ENCODE measurements at places on chromosomes 13 and 19. TPM values are rescaled to one million over a fixed set of nuclear protein-coding genes. Genes with fewer than 3 reads are reported as not detected.

The NOVA2 gene
- not detected for total RNA-seq

The ZNF790 gene
- total RNA-seq: 8.3 TPM

The TIMM29 gene
- total RNA-seq: 44.0 TPM

The IFNL1 gene
- total RNA-seq: not detected

The TDRD3 gene
- 19.5 TPM for total RNA-seq

The CDC42EP5 gene
- 51.9 TPM for total RNA-seq

The TRPC4 gene
- total RNA-seq: 0.15 TPM

The ZBTB32 gene
- total RNA-seq: not detected

The SLC39A3 gene
- 37.5 TPM for total RNA-seq

The ZNF471 gene
- total RNA-seq: 5.0 TPM

The NPAS1 gene
- not detected for total RNA-seq

The KRTDAP gene
- total RNA-seq: not detected

The EHD2 gene
- total RNA-seq: 244 TPM

The LILRA5 gene
- not detected for total RNA-seq

The PSG1 gene
- 0.58 TPM for total RNA-seq

The PRKCSH gene
- 290 TPM for total RNA-seq

The GZMM gene
- not detected for total RNA-seq

The DMKN gene
- 13.6 TPM for total RNA-seq

The RGCC gene
- 19.8 TPM for total RNA-seq

The AP1M2 gene
- total RNA-seq: not detected

The EXOSC5 gene
- 13.7 TPM for total RNA-seq

The CYP2A6 gene
- total RNA-seq: not detected

The FCGBP gene
- 1.2 TPM for total RNA-seq

The ZNF415 gene
- total RNA-seq: 4.8 TPM

The SCN1B gene
- total RNA-seq: 7.4 TPM

The SIGLEC5 gene
- not detected for total RNA-seq

The NXNL1 gene
- not detected for total RNA-seq

The LGALS7B gene
- 0.73 TPM for total RNA-seq

The TEX101 gene
- not detected for total RNA-seq

The RUBCNL gene
- 17.0 TPM for total RNA-seq

The QPCTL gene
- 11.1 TPM for total RNA-seq

The RGS9BP gene
- 0.83 TPM for total RNA-seq

The ZNF805 gene
- 28.6 TPM for total RNA-seq

The RXFP2 gene
- not detected for total RNA-seq

The RAB3A gene
- total RNA-seq: 5.5 TPM

The C1QTNF9B gene
- 0.44 TPM for total RNA-seq

The ZNF837 gene
- total RNA-seq: 3.2 TPM

The LIPE gene
- 2.9 TPM for total RNA-seq

The SGCG gene
- not detected for total RNA-seq

The CGB1 gene
- not detected for total RNA-seq

The SKA3 gene
- total RNA-seq: 8.1 TPM

The ZFP28 gene
- total RNA-seq: 13.1 TPM

The ZNF135 gene
- total RNA-seq: 6.1 TPM

The KCNJ14 gene
- total RNA-seq: 1.2 TPM

The CYP2F1 gene
- not detected for total RNA-seq

The COMP gene
- total RNA-seq: 0.15 TPM

The KCNRG gene
- 2.6 TPM for total RNA-seq

The MARK4 gene
- 12.5 TPM for total RNA-seq

The RYR1 gene
- total RNA-seq: under 0.01 TPM

The LDLR gene
- 191 TPM for total RNA-seq

The GPR183 gene
- not detected for total RNA-seq

The ERICH6B gene
- not detected for total RNA-seq

The NLRP5 gene
- not detected for total RNA-seq

The MBD3 gene
- total RNA-seq: 107 TPM

The RNF17 gene
- total RNA-seq: 0.17 TPM

The IRS2 gene
- total RNA-seq: 6.9 TPM
